H1 (cell line): ENCODE measurements at places on chromosomes 3 and 15. TPM values are rescaled to one million over a fixed set of nuclear protein-coding genes. Genes with fewer than 3 reads are reported as not detected.

- H3K27me3 ChIP-seq, result no peaks in the 10 kb centered on the region
- no peaks in the 10 kb centered on the region for H3K4me1 ChIP-seq
- no peak overlapping the region for H3K27ac ChIP-seq
These were observed 46.2 kb upstream of the FOXP1 start for GRCh38 chr3:71629711-71630110.

- peaks cover 48% of the 10 kb centered on the region for H3K27me3 ChIP-seq
- H3K4me3 ChIP-seq, result no peak overlapping the region
- no peak for DNase-seq
These were observed 2.4 kb upstream of the RASSF1 start for GRCh38 chr3:50342813-50343633.

DNA sequence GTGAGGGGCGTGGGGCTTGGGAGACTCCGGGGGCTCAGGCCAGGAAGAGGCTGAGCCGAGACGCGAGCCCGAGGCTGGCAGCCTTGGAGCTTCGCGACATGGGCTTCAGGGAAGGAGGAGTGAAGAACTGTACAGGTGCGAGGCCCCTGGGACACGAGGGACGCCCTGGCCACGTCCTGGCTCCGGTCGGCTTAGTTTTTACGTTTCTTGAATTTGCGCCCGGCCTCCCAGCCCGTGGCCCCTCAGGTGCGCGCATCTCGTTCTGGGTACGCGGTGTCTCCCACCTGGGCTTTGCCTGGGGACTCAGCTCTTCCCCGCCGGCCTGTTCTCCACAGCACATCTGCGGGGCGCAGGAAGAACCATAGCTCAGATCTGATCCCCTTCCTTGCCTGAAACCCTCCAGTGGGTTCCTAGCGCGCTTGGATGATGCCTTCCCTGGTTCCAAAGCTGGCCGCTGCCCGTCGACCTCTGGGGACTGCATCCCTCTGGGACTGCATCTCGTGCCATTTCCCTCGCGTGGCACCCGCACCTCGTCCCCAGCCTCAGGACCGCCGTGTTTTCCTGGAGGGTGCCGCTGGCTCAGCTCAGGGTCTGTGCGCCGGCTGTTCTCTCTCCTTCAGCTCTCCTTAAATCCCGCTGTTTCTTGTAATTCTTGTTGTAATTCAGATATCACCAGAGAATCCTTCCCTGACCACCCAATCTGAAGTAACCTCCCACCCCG is 614 bp downstream of the CHCHD6 start:
- H3K4me3 ChIP-seq, result peak overlapping the region; percentile 66
- no peak overlapping the region for H3K27ac ChIP-seq
- H3K27me3 ChIP-seq, result no peaks in the 10 kb centered on the region; the same call in none of the 2 replicates
- no peak for DNase-seq
- no peaks in the 10 kb centered on the region for H3K36me3 ChIP-seq
- peaks cover 4% of the 10 kb centered on the region for H3K4me1 ChIP-seq

- H3K27ac ChIP-seq, result peak overlapping the region; percentile 79; the same call in 1 of the 2 replicates
- DNase-seq, result no peak
- H3K27me3 ChIP-seq, result no peaks in the 10 kb centered on the region
- peaks cover 42% of the 10 kb centered on the region for H3K4me1 ChIP-seq
- H3K4me3 ChIP-seq, result no peak overlapping the region
- H3K36me3 ChIP-seq, result no peaks in the 10 kb centered on the region
These were observed 35.7 kb downstream of the GPR176 start for GRCh38 chr15:39884351-39884750.

- H3K27ac ChIP-seq, result no peak overlapping the region
- no peaks in the 10 kb centered on the region for H3K27me3 ChIP-seq
- no peak overlapping the region for H3K4me3 ChIP-seq
- H3K4me1 ChIP-seq, result peaks cover 4% of the 10 kb centered on the region; the same call in 1 of the 2 replicates
- H3K36me3 ChIP-seq, result no peaks in the 10 kb centered on the region
- DNase-seq, result no peak
These were observed 106.4 kb downstream of the EPHB1 start for GRCh38 chr3:134901461-134901860.

DNA sequence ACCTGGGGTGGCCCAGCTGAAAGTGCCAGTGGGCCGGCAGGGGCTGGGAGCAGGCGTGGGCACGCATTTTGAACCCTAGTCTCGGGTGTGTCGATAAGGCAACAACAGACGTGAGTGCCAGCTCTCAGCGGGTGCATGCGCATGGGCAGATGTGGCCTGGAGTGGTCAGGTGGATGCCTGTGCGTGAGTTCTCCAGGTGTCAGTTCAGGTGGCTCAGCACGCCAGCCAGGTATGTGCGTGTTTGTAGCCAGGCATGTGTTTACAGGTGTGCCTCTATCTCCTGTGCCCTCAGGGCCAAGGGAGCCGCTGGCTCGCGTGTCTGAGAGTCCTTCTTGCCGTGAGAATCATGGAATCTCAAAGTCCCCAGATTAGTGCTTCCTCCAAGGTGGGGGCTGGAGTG is 14.8 kb downstream of the CYP1A2 start:
- H3K27ac ChIP-seq, result no peak overlapping the region
- no peaks in the 10 kb centered on the region for H3K4me1 ChIP-seq
- no peak for DNase-seq
- no peaks in the 10 kb centered on the region; the same call in 1 of the 2 replicates for H3K27me3 ChIP-seq
- H3K4me3 ChIP-seq, result no peak overlapping the region
- H3K36me3 ChIP-seq, result no peaks in the 10 kb centered on the region

GRCh38 chr15:73992594-73992898 is 451 bp upstream of the STOML1 start:
- peaks cover 7% of the 10 kb centered on the region; the same call in 1 of the 2 replicates for H3K4me1 ChIP-seq
- H3K36me3 ChIP-seq, result no peaks in the 10 kb centered on the region
- H3K27me3 ChIP-seq, result 0 out of 2 replicates have a peak, but pooled peaks cover 3% of the 10 kb centered on the region
- no peak overlapping the region for H3K4me3 ChIP-seq

DNA sequence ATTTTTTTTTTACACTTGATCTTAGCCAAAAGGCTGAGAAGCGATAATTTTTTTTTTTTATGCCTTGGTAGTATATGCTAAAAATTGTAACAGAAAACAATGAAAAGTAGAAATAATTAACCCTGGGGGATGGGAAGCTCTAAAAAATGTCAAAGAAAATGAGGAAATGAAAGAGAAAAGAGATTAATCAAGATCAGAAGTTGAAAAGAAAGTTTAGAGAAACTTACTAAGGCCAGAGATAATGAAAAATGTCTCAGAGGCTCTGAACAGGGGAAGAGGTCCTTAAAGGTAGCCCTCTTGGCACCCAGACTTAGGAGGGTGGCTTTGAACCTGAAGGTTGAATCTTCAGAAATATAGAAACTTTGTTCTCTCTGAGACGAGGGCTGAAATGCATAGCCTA is 58.6 kb upstream of the ZBED2 start:
- no peaks in the 10 kb centered on the region for H3K4me1 ChIP-seq
- no peak overlapping the region for H3K4me3 ChIP-seq
- no peak overlapping the region for H3K27ac ChIP-seq
- no peaks in the 10 kb centered on the region for H3K36me3 ChIP-seq
- H3K27me3 ChIP-seq, result no peaks in the 10 kb centered on the region

DNA sequence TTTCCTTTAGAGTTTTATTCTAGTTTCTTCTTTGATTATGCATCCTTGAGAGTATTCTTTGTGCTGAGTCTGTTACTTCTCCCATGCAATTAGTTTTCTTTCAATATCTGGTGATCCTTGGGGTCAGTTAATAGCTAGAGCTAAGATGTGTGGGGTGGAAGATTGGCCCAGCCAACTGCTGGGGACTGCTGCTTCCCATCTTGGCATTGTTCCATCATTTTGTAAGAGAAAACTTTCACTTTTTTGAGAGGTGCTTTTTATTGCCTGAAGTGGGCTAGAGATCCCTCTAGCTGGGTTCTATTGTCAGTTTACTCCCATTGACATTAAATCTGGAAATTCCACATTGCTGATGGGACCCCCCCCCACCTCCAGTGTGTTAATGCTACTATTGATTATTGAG is 15.4 kb downstream of the BCL2L10 start:
- no peak overlapping the region for H3K27ac ChIP-seq
- DNase-seq, result no peak
- no peaks in the 10 kb centered on the region for H3K4me1 ChIP-seq

GRCh38 chr15:78437107-78437761 is 782 bp upstream of the IREB2 start:
- peak overlapping the region; percentile 47; the same call in 1 of the 2 replicates for H3K27ac ChIP-seq
- H3K4me3 ChIP-seq, result peak overlapping the region; percentile 61
- H3K4me1 ChIP-seq, result no peaks in the 10 kb centered on the region
- no peaks in the 10 kb centered on the region for H3K27me3 ChIP-seq

GRCh38 chr3:129424185-129424841 is 4.1 kb downstream of the EFCAB12 start:
- DNase-seq, result no peak
- H3K27ac ChIP-seq, result no peak overlapping the region
- H3K36me3 ChIP-seq, result 0 out of 2 replicates have a peak, but pooled peaks cover 2% of the 10 kb centered on the region
- H3K4me1 ChIP-seq, result peaks cover 23% of the 10 kb centered on the region
- H3K4me3 ChIP-seq, result no peak overlapping the region

- no peak overlapping the region for H3K27ac ChIP-seq
- no peaks in the 10 kb centered on the region for H3K27me3 ChIP-seq
- DNase-seq, result no peak
- H3K4me1 ChIP-seq, result no peaks in the 10 kb centered on the region
- no peak overlapping the region for H3K4me3 ChIP-seq
These were observed 1.8 kb downstream of the GRK7 start for GRCh38 chr3:141764986-141765385.

DNA sequence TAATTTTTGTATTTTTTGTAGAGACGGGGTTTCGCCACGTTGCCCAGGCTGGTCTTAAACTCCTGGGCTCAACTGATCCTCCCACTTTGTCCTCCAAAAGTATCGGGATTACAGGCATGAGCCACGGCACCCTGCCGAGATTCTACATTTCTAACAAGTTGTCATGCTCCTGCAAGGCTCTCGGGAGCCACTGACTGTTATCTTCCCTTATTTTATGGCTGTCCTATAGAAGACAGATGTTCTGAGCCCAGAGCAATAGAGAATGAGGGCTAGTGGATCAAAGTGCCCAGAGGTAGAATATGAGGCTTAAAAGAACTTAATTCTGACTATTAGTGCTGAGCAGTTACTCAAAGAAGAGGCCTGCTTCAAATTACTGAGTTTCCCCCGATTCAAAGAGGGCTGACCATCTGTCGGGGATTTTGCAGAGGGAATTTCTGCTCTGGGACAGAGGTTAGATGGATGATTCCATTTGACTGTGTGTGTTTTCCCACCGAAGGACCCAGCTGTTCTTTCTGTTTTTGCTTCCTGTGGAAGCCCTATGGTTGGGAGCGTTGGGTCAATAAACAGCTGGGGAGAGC is 39.5 kb downstream of the ITPR1 start:
- peaks cover 1% of the 10 kb centered on the region; the same call in 1 of the 2 replicates for H3K4me1 ChIP-seq
- DNase-seq, result no peak
- H3K4me3 ChIP-seq, result no peak overlapping the region
- H3K27me3 ChIP-seq, result no peaks in the 10 kb centered on the region
- H3K36me3 ChIP-seq, result no peaks in the 10 kb centered on the region
- H3K27ac ChIP-seq, result no peak overlapping the region

- H3K4me3 ChIP-seq, result no peak overlapping the region
- DNase-seq, result no peak
- no peaks in the 10 kb centered on the region for H3K4me1 ChIP-seq
- H3K27me3 ChIP-seq, result no peaks in the 10 kb centered on the region
These were observed 226.6 kb upstream of the ROBO1 start for GRCh38 chr3:79994397-79994796.

Gene FBXO40
- total RNA-seq, result 0.06 TPM in 1 of 2 replicates, not detected in the other

Gene ITIH3
- not detected in 2 replicates for total RNA-seq

Gene TPM1
- 571 and 579 TPM in 2 replicates for total RNA-seq

Gene TRAT1
- total RNA-seq, result not detected in 2 replicates

Gene CNTN3
- total RNA-seq, result 0.13 and 0.17 TPM in 2 replicates

Gene C3orf85
- total RNA-seq, result not detected in 2 replicates

Gene MEGF11
- total RNA-seq, result 3.5 and 4.4 TPM in 2 replicates
